NCI-H2081 (cell line): ENCODE measurements at places on chromosomes 11 and 22.

DNA sequence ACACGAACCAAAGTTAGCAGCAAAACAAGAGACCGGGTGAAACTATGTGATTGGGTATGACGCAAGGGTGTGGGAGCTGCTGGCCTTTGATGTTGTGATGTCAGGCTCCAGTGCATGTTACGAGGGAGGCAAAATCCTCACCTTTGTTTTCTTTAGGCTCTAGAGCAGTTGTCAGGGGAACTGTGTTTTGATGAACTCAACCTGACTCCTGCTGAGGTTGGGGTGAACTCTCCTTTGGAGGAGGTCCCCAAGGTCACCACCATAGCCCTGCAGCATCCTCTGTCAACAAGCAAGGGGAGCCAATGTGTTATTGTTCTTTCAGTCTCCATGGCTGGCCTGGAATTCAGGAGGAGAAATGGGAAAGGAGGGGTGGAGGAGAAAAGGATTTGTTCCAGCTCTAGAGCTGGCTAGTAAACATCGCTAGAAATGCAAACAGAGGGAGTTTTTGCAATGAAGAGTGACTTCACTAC is 33.8 kb downstream of the RASSF10 start:
- no peak for DNase-seq

DNA sequence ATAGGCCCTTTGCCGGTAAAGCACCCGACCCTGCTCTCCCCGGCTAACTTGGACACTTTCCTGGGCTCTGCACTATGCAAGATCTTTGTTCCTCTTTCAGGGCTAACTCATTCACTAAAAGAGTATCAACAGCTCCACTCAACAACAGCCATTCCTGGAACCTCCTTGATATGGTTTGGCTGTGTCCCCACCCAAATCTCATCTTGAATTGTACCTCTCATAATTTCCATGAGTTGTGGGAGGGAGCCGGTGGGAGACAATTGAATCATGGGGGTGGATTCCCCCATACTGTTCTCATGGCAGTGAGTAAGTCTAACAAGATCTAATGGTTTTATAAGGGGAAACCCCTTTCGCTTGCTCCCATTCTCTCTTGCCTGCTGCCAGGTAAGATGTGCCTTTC is 330.0 kb downstream of the TENM4 start:
- no peak for DNase-seq

DNA sequence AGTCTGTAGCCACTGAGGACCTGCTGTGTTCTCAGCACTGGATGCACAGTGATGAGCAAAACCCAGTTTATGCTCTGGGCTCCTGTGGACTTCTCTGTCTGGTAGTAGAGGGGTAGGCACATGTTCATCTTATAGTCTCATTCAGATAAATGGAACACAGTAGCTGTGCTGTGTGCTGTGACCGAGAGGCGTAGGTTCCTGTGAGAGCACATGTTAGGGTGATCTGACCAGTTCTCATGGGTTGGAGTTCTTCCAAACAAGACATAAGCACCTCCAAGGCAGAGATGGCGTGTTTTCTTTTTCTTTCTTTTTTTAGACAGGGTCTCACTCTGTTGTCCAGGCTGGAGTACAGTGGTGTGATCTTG is 154.8 kb upstream of the RASSF10 start:
- DNase-seq, result no peak

DNA sequence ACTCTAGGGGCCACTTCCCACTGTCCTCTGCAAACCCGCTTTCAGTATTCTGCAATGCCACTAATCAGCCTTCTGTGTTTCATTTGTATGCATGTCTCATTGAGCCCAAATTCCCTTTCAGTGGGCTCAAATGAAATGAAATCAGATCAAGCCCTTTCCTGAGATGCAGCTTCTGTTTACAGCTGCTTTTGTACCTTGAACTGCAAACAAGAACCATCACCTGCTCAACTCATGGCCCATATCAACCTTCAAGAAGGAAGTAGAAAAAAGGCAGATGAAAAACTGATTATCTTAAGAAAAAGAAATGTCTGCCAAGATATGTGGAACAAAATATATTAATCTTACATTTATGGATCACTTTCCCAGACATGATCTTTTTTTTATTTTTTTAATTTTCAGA is 141.1 kb upstream of the ARHGAP42 start:
- no peak for DNase-seq

GRCh38 chr11:650482-650881 is 13.4 kb downstream of the DRD4 start:
- no peak for DNase-seq

- DNase-seq, result no peak
Observed at GRCh38 chr11:65435981-65436411, 13.4 kb downstream of the NEAT1 start.

DNA sequence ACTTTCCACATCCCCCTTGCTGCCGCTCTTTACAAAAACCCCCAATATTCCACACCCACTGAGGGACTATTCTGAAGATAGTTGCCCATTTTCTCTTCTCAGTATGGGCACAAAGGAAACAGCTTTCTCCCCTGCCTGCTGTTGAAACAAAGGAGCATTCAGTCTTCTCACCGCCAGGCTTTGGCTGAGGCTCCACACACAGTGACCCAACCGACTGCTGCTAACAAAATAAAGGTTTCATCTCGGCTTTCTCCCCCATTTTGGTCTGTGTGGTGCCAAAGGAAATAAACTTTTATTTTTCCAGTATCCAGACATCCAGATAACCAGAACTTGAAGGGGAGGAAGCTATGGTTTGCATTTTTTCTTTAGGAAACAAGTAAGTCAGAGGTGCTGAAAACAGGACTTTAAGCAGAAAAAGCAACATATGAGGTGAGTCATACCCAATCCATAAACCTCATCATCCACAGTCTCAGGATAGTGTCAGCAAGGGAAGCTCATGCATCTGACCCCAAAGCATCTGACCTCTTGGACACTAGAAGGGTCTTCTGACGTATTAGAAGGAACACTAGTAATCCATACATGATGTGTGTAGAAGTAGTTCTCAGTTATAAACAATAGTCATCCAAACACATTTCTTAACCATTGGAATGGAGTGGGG is 6.4 kb downstream of the CLMP start:
- no peak for DNase-seq

- DNase-seq, result no peak
Observed at GRCh38 chr11:66330931-66331330, 5.3 kb downstream of the RIN1 start.

DNA sequence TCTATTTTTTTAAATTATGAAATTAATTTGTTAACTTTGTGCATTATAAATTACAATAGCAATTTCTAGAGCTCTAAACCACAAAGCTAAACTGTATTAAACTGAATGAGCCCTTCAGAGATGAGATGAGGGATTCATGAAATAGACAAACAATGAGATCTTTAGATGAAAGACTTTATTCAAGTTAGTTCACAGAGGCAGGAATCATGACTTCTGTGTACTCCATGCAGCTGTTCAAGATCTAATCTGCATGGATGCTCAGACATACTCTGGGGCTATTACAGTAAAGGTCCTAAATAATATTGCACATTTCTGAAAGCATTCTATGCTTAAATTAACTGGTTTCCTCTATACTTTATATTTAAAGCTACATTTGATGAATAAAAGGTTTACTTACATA is 122.7 kb downstream of the FCHSD2 start:
- DNase-seq, result no peak
